NCI-H1436 treated with DMSO at 0.1 percent for 48 hours (cell line): ENCODE measurements at places on chromosomes 4 and X.

- no peak for DNase-seq
Observed at GRCh38 chr4:3304831-3305609, 12.2 kb downstream of the RGS12 start.

GRCh38 chr4:2441393-2442174 lies 22.8 kb downstream of the CFAP99 start:
- DNase-seq = no peak

DNA sequence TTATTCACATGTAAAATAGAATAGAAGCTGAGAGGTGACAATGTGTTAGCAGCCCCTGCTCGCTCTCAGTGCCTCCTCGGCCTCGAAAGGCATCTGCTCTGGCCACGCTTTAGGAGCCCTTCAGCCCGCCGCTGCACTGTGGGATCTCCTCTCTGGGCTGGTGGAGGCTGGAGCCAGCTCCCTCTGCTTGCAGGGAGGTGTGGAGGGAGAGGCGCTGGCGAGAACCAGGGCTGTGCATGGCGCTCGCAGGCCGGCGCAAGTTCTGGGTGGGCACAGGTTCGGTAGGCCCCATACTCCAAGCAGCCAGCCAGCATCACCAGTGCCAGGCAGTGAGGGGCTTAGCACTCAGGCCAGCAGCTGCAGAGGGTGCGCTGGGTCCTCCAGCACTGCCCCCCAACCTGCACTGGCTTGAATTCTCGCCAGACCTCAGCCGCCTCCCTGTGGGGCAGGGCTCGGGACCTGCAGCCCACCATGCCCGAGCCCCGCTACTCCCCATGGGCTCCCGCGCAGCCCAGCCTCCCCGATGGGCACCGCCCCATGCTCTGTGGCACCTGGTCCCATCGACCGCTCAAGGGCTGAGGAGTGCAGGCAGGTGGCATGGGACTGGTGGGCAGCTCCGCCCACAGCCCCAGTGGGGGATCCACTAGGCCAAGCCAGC lies 1346.7 kb upstream of the IGFBP7 start:
- no peak for DNase-seq

- DNase-seq = no peak
Observed at GRCh38 chr4:113881256-113881655, 98.2 kb downstream of the ARSJ start.

- no peak for DNase-seq
Observed at GRCh38 chr4:179624768-179625181, 2182.5 kb upstream of the AGA start.

GRCh38 chr4:90181644-90182043 lies 54.5 kb downstream of the CCSER1 start:
- no peak for DNase-seq

- peak; percentile 97 for DNase-seq
Observed at GRCh38 chr4:81452452-81453006, 19.2 kb downstream of the RASGEF1B start.

GRCh38 chr4:188346171-188346809 lies 207.0 kb downstream of the TRIML1 start:
- no peak for DNase-seq

GRCh38 chr4:121239951-121240350 lies 75.8 kb upstream of the TNIP3 start:
- no peak for DNase-seq

DNA sequence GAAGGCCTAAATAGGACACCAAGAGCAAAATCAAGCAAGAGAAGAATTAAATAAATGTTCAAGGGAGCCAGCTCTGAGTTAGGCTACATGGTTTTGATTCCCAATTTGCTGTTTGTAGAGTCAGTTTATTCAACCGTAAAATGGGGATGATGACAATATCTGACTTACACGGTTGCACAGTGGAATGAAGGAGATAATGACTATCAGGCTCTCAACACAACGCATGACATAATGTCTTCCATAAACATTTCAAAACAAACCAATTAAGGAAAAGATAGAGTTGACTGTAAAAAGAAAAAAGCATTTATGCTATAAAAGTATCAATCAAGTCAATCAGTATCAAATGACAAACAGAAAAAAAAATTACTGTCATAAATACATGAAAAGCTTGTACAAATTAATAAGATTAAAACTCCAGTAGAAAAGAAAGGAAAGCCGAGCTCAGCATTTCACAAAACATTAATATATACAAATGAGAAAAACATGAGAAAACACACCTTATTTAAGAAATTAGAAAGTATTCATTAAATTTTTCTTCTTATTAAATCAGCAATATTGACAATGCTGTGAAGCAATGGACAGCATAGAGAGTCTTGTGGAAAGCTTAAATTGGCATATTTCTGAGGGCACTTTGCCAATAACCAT lies 179.0 kb downstream of the SCFD2 start:
- no peak for DNase-seq

- no peak for DNase-seq
Observed at GRCh38 chr4:154120690-154121345, 331.9 kb upstream of the SFRP2 start.

DNA sequence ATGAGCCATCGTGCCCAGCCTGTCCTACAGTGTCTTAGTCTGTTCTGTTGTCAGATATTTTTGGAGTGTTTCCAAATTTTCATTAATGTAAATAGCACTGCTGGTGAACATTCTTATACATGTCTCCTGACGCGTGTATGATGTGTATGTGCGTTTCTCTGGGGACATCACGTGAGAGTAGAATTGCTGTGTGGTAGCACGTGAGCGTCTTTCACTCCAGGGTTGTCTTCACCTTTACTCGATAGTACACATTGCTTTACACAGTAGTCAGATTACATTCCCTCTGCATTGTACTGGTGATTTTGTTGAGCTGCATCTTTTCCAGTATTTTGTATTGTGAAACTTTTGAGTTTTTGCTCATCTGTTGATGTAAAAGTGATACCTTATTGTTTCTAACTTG lies 60.0 kb downstream of the ARHGAP10 start:
- no peak for DNase-seq

- DNase-seq = no peak
Observed at GRCh38 chr4:77695774-77696173, 90.2 kb downstream of the CXCL13 start.

GRCh38 chr4:10033191-10033881 lies 12.0 kb upstream of the SLC2A9 start:
- DNase-seq = no peak

GRCh38 chrX:106397788-106398538 lies 213.8 kb upstream of the RADX start:
- no peak for DNase-seq

DNA sequence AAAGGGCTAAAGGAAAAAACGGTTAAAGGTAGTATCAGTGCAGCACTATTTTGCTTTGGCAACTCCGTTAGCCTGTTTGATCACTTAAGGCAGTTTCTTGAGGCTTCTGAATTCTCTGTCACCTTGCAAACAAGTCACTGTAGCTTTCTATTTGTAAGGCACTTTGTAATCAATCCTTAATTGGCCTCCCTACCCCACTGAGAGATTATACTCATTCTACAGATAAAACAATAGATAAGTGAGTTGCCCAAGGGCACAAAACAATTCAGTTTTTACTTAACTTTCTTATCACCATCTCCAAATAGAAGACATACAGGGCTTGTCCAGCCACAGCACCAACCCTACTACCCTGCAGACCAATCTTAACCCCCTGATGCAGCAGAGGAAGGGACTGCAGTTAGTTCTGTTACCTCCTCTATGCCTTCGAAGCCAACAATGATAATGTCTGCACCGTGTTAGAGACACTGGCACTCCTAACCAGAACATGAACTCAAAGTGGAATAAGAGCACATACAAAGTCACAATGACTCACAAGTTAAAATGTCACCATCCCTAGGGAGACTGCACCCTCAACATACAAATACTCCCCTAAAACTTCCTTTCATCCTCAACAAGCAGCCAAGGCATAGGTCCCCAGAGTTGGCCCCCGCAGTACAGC lies 1.7 kb downstream of the TMEM185A start:
- no peak for DNase-seq

GRCh38 chrX:19864736-19865135 lies 22.7 kb downstream of the SH3KBP1 start:
- DNase-seq = no peak

DNA sequence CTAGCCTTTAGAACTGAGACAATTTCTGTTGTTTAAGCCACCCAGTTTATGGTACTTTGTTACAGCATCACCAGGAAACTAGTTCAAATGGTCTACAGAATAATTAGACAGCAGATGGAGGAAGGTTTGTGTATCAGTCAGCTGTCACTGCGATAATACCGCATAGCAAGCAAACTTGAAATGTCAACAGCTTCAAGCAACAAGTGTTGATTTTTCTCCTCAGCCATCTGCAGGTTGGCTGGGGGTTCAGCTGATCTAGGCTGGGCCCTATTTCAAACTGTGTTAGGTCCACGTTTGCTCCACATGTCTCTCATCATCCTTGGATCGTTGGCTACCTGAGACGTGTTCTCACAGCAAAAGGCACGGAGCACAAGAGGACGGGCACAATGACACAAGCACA lies 19.2 kb upstream of the PHEX start:
- no peak for DNase-seq

- no peak for DNase-seq
Observed at GRCh38 chr4:174882317-174882992, 35.7 kb upstream of the ADAM29 start.

DNA sequence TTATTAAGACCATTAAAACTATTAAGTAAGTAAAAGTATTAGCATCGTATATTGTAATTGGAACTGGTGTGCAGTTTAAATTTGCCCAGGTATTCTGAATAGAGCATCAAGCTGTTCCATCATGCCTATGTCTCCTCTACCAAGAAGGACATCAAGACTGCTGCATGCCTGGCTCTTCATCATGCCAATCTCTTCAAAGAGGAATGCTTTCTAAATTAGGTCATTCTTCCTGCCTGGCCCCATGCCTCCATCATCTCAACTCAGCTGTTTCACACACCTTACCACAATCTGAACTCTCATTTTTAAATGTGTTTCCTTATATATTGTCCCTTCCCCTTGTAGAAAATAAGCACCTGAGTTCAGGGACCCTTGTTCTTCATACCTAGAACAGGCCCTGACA lies 270.5 kb upstream of the PPARGC1A start:
- no peak for DNase-seq

DNA sequence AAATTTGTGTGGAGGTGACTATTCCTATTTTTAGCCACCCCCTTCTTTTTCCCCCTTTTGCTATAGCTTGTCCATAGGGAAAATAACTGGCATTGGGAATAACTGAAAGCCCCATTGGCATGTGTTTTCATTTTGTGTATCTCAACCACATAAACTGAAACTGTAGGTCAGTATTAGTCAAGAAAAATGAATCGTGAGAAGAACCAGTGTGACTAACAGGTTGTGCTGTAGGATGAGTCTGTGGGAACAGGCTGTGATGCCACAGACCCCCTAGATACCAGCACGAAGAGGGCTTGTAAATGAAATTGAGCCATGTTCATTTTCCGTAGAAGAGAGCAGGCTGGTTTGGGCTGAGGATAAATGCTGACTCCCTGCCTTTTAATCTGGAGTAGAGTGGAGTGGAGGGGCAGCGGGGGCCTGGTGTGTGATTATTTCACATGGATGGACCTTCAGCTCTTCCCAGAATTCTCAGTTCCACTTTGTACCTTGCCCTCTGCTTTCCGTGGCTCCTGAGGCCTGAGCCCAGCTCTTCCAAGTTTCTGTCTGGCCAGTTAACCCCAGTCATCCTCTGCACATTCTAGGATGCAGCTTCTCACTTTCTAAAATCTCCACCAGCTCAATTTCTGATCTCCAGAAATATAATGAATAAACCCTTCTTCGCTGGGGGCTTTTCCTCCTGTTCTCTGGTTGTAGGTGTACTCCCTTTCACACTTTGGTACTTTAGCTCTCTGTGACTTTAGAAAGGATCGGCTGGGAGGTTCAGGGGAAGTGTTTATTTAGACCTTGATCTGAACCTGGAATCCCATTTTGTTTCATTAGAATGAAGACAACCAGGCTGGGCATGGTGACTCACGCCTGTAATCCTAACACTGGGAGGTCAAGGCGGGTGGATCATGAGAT lies 37.3 kb downstream of the DCUN1D4 start:
- no peak for DNase-seq

- no peak for DNase-seq
Observed at GRCh38 chrX:30313322-30313721, 4.1 kb upstream of the NR0B1 start.

DNA sequence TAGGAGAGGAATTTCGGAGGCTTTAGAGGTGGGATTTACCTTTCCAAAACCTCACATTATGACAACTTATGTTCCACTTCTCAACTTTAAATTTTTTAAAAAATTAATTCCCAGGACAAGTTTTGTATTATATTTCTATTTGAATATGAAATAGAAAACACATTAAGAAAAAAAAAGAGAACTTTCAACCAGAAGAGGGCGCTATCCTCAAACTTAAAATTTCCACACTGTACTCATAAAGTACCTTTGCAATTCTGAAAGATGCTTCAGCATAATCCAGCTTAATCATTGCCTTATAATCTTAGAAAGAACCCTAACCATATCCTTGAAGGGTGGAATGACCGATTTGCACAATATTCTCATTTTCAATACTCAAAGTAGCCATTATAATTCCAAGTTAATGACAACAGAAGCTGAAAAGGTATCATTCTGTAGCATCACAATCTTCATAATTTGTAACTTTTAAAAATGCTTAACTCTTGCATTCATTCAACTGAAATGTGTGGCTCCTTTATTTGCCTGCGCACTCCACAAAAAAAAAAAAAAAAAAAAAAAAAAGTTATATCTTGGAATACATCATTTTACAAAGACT lies 158.0 kb downstream of the KCNIP4 start:
- DNase-seq = no peak

DNA sequence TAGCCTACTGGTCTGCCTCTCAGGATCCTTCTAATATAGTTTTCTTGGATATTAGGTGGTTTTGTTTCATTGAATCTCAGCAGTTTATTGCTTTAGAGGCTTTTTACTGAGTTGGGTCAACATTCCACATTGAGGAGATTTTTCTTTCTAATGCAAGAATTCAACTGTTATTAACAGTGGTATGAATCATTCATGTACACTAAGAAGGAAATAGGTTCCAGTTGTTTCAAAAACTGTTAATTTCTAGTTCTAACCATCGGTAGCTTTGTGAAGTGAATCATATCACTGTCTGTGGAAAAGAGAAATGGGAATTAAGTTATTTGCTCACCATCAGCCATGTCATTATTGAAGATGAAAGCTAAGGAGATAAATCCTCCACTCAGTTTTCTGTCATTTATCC lies 331.5 kb downstream of the RPA4 start:
- DNase-seq = no peak

DNA sequence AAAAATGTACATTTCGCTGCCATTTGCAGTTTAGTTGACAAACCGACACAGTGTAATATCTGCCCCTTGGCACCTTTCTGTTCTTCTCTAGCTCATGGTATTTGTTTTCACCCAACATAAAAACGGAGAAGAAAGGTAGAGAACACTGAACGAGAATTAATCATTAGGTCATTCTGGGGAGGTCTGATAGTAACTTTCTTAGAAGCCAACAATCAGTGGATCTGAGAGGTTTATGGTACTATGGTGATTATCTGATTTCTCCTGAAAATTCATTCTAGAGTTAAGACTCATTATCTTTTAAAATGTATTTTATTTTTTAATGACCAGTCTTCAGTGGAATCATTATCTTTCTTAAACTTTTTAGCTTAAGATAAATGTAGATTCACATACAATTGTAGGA lies 8.5 kb downstream of the RAPGEF2 start:
- no peak for DNase-seq

- no peak for DNase-seq
Observed at GRCh38 chrX:2446815-2447214, 54.0 kb downstream of the DHRSX start.

- DNase-seq = no peak
Observed at GRCh38 chrX:151000861-151001331, 17.8 kb downstream of the HMGB3 start.
